ENCODE measurements at places on chromosomes 13 and 19.

GRCh38 chr19:54526972-54527371 lies 24.3 kb downstream of the LAIR2 start:
- DNase-seq, result no peak

DNA sequence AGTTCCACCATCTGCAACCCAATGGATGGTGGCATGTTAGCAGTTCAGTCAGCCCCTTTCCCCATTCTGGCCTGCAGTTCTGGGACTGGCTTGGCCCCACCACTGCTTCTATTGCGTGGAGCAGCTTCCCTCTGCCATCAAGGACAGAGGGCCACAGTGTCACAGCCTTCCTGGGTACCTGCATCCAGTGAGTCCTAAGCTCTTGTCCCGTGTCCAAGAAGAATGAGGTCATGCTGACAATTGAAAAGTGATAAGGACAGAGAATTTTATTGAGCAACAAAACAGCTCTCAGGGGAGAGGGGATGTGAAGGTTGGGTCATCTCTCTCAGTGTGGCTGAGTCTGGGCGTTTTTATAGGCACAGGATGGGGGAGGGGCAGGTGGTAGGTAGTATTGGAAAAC lies 33.5 kb upstream of the SIN3B start:
- no peak for DNase-seq

DNA sequence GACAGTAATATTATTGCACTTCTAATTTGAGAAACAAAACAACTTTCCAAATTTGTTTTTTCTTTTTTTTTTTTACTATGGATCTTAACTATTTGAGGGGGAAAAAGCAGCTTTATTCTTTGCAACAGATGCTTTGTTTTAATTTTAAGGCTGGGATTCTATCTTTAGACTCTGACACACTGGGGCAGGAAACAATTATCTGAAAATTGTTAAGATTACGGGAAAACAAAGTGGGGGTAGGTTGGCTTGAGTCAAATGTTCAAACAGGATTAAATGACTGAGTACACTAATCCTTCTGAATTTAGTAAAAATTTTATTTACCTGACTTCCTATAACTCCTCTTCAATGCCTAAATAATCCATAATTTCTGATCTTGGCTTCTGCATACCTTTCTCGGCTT lies 543.2 kb downstream of the SLITRK6 start:
- DNase-seq, result no peak

GRCh38 chr13:98494769-98495168 lies 82.1 kb downstream of the STK24 start:
- no peak for DNase-seq

- no peak for DNase-seq
Observed at GRCh38 chr19:42038666-42039065, 31.3 kb downstream of the GRIK5 start.

DNA sequence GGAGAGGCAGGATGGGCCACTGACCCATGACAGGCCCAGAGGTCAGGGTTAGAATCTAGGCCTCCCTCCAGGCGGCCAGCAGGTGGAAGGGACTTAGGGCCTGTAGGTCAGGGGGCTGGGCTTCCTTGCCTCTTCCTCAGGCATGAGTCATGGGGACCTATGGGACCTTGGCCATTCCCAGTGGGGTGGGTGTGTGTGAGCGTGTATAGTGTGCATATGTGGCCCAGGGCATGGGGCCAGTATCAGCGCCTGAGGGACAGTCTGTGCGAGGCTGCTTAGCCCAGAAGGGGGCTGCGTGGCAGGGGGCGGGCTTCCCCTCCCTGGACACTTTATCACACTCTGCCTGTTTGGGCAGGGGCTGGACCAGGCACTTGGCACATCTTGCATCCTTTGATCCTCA lies 13.3 kb downstream of the KCTD15 start:
- DNase-seq, result no peak

DNA sequence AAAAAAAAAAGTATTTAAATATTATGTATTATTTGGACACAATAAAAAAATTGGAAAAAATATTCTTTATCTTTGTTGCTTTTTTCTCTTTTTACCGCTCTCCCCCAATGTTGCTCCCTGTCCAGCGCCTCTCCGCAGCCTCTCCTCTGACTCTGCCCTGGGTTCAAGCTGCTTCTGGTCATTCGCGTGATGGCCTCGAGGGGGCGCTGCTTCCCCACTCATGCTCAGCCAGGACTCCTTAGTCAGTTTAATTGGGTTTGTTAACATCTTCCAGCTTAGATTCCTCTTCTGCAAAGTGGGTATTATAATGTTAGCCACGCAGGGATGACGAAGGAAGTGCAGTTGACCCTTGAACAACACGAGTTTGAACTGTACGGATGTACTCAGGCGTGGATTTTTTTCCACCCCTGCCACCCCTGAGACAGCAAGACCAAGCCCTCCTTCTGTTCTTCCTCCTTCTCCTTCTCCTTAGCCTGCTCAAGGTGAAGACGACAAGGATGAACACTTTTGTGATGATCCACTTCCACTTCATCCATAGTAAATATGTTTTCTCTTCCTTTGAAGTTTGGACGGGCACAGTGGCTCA lies 4.9 kb upstream of the NWD1 start:
- peak; percentile 60 for DNase-seq

DNA sequence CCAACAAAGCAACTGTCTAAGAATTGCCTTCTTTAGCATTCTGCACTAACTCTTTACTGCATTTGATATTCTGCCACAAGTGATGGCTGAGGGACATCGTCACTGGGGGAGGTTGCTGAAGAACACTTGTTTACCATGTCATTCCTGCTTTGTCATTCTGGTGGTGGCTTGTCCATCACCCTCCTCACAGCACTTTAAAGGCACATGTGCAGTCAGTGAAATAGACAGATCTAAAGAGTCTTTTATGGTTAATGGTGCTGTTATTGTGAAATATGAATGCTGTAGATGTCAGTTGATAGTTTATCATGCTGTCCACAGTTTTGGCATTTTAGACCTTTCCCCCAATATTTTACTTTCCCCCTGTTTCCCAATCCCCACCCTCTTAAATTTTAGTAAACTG lies 120.9 kb upstream of the TSC22D1 start:
- DNase-seq, result no peak

DNA sequence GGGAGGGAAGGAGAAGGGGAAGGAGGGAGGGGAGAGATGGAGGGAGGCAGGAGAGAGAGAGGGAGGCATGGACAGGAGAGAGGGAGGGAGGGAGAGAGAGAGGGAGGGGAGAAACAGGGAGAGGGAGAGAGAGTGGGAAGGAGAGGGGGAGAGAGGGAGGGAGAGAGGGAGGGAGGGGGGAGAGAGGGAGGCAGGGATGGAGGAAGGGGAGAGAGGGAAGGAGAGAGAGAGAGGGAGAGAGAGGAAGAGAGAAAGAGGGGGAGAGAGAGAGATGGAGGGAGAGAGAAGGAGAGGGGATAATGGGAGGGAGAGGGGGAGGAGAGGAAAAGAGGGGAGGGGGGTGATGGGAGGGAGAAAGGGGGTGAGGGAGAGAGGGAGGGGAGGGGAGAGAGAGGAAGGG lies 86.8 kb upstream of the VSTM2B start:
- DNase-seq, result no peak

- no peak for DNase-seq
Observed at GRCh38 chr19:54493967-54494585, 8.6 kb upstream of the LAIR2 start.
